ENCODE measurements at places on chromosomes 2 and 18.

DNA sequence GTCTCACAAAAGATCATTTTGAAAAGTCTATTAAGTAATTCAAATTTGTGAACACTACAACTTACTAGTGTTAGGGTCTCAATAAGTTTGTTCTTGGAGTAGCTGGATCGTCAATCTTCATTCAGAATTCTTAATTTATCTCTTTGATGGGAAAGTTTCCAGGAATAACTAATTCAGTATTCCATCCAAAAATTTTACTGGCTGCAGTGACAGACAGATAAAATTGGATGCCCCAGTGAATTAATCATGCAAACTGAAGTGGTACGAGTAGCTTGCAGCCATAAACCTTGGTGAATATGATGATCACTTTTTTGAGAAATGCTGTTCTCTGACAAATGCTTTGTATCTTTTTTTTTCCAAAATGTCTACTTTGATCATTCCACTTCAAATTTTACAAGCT, 112.8 kb downstream of the LYPD6 start:
- DNase-seq: no peak

DNA sequence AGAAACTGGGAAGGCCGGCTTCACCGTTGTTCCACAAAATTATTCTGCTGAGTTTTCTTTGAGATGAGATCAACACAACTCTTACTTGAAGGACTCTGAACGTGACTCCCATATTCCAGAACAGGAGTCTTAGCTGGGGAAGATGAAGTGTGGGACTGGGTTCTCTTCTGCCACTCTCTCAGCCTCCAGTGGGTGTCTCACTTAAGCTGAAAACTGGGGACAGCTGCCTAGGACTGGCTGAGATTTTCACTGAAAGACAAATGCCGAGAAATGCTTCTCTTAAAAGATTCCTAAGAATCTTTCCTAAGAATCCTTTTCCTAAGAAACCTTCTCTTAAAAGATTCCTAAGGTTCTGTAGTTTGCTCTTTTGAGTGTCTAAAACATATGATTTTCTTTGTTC, 156.6 kb upstream of the LHCGR start:
- DNase-seq: no peak

DNA sequence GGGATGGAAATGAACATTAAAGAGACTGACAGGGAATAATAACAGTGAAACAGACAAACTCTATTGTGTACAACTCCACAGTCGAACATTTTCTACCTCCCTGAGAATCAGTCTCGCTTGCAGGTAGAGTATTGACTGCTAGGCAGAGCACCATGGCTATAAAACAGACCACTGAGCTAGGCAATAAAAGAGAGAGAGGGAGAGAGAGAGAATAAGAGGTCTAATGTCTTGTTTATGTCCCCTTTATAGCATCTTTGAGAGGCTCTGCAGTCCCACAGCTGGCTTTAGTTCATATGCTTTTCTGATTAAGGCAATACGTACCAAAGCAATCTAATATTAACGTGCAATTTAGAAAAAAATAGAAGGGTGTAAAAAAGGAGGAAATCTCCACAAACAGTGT, 652.6 kb downstream of the NRXN1 start:
- no peak for DNase-seq

DNA sequence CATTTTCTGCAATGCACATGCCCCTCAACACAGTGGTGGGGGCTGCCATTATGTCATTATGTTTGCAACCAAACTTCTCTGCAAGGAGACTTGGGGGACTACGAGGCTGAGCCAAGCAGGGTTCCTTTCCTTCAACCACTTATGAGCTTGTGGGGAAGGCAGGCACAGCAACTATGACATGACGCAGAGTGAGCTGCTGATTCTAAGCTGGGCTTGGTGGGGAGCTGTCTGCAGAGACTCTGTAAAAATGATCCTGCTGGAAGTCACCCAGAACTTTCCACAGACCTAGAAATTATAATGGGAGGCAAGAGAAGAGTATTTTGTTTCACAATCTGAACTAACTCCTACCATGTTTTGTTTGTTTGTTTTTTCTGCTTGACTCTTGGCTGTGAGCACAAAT, 55.6 kb downstream of the INPP5D start:
- no peak for DNase-seq

DNA sequence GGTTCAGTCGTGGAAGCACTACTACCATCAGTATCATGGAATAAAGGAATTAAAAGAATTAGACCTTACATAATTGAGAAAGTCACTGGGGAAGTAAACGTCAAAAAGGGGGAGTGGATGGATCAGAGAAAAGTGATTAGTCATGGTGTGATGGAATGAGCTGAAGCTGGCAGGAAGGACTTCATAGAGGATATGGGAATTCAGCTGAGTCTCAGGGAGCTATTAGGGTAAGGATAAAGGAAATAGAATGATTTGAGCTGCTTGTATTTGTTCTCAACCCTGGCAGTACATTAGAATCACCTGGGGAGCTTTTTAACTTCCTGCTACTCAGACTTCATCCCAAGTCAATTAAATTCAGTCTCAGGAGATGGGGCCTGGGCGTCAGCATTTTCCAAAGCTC, 53.4 kb upstream of the SETBP1 start:
- no peak for DNase-seq

DNA sequence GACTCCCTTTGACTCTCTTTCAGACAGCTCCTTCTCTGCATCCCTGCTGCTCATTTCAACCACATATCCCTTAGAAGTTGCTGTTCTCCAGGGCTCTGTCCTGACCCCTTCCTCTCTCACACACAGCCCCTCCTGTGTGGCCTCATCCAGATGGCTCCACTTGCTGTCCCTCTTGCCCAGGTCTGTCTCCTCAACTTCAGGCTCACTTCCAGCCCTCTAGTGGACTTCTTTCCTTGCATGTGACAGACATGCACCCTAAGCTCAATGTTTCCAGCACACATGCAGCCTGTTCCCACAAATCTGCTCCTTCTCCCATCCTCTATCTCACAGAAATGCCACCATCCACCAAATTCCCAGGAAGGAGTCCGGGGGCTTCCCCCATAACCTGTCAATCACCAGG, 9.0 kb upstream of the MRPL19 start:
- no peak for DNase-seq

DNA sequence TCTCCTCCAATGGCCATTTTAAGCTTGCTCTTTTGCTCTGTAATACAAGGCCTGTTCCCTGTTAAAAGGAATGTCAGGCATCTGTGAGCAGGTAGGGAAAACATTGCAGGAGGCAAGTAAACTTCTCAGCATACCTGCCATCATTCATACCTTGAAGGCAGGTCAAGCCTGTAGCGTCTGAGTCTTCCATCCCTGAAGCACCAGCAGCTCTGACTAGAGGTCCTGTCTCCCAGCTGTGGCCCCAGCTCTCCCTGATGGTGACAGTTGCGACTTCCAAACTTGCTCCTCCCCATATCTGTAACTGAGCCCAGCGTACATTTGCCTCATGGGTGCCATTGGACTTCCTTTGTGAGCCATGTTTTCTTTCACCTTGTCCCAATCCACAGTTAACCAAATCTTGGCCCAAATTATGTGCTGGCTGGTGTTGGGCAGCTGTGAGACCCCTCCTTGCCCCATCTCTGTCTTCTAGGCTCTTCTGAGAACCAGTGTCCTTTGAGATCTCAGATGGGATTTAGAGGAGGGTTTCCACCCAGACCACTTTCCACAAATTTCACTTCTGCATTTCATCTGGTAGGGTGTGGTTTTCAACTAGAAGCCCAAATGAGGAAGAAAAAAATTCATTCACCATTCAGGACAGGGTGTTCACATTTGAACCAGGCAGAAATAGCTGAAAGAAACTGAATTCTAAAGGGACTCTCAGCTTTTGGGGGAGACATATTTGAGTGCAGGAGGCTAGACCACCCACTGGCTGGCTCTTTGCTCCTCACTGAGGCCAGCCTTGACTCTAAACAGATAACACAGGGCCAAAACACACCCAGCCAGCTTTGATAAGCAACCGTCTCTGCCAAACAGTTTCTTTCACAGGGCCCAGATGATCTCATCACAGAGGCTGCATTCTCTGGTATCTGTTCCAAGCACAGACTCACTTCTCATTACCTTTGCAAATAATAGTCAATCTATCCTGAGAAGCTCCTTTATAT, 66.4 kb upstream of the MSH2 start:
- no peak for DNase-seq

- DNase-seq: no peak
These were observed 18.8 kb upstream of the TMX3 start for GRCh38 chr18:68733707-68734106.

DNA sequence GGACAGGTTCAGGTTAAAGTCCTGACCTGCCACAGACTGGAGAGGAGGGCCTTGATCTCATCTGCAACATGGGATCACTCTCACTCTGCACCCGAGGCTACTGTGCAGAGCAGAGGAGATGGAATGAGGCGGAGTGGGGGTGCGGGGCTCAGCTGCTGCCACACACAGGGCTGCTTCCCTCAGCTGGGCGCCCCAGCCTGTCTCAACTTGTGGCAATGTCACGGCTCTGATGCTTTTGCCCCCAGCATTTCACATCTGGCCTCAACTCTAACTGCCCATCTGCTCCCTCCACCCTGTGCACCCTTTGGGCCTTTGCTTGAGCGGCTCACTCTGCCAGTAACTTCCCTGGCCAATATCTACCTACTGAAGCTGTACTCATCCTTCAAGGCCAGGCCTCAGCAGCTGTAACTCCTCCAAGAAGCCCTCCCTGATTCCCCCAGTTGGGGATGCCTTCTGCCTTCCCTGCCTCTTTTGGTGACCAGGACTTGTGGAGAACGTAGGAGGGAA, 70.3 kb downstream of the POLR1A start:
- DNase-seq: no peak

Measured in stimulated activated CD4-positive, alpha-beta T cell treated with anti-CD3 and anti-CD28 coated beads, Interleukin-12 subunit alpha, Interleukin-12 subunit beta, amount 100 ng/mL, for 48 hours (primary cell).